ENCODE measurements at places on chromosomes 16 and 17. TPM values are rescaled to one million over a fixed set of nuclear protein-coding genes. Genes with fewer than 3 reads are reported as not detected.

The CCDC154 gene
- total RNA-seq, result 0.05 TPM

The CCL8 gene
- total RNA-seq, result not detected

The RAB40B gene
- total RNA-seq, result 17.5 TPM

The KANSL1 gene
- total RNA-seq, result 27.7 TPM

The TNP2 gene
- total RNA-seq, result not detected

The TEX19 gene
- 0.45 TPM for total RNA-seq

The DDX52 gene
- total RNA-seq, result 26.8 TPM

The WNT9B gene
- not detected for total RNA-seq
